ENCODE measurements at places on chromosomes 5 and 9.

GRCh38 chr9:37395663-37396062 is 26.8 kb upstream of the GRHPR start:
- no peak for DNase-seq

- DNase-seq, result no peak
These were observed 406.9 kb downstream of the KDM4C start for GRCh38 chr9:7164440-7165330.

- no peak for DNase-seq
These were observed 140.1 kb upstream of the MOCS2 start for GRCh38 chr5:53249529-53250200.

DNA sequence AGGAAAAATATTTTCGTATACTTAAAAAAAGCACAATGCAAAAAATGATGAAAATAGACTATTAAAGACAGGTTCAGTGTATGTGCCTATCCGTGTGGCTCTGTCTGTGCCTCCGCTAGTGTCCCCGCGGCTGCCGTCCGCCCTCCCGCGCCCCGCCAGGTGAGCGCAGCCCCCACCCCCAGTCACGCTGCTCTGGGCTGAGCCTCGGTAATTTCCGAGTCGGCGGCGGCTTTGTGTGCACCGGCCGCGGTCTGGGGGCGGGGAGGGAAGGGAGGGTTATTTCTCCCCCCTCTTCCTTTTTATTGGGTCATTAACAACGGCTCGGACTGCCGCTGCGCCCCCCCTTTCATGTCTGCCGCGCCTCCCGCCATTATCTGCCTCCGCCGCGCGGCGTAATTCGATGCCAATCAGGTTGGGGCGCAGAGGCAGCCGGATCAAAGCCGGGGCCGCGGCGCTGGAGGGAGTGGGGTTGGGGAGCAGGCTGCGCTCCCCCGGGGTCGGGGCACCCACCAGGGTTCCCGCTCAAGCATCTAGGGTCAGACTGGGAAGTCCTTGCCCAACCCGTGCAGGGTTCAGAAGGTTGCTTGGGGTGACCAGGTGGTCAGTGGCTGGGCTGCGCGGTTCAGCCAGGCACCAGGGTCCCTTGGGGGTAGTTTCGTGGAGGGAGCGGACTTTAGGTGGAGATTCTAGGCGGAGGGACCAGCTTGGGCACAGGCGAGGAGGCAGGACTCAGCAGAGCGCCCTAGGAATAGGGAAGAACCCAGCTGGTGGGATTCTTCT is 39.5 kb upstream of the PSD2 start:
- DNase-seq, result no peak

- DNase-seq, result no peak
These were observed 4.2 kb upstream of the ZNF366 start for GRCh38 chr5:72511366-72511765.

DNA sequence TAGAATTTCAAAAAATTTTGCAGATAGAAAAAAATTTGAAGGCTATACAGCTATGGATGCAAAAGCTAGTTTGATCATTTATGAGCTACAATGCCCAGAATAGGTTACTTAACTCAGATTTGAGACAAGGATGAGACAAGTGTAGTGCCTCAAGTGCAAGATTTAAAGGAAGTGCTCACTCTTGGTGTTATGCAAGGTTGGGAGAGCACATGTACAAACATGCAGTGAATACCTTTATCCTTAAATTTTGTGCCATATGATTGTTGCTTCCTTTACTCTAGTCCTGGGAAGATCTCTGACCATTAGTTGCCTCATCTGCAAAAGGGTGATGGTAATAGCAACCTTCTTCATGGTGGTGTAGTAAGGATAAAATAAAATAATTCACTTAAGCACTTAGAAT is 31.7 kb upstream of the PPP2R2B start:
- DNase-seq, result no peak

GRCh38 chr5:122612901-122613300 is 162.0 kb upstream of the SNX2 start:
- no peak for DNase-seq

DNA sequence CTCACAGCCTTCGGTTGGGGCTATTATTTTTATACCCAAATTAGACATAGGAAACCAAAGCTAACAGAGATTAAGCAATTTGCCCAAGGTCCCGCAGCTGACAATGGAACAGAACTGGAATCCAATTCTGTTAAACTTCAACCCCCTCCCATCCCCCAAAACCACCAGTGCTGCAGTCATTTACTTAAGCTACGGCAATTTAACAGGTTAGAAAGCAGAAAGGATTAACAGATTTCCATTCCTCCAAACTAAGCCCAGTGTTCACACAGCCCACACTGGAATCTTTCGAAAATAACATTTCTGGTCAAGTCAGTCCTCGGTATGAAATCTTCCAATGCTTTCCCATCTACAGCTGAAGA is 1023.1 kb upstream of the DMAC1 start:
- DNase-seq, result no peak

DNA sequence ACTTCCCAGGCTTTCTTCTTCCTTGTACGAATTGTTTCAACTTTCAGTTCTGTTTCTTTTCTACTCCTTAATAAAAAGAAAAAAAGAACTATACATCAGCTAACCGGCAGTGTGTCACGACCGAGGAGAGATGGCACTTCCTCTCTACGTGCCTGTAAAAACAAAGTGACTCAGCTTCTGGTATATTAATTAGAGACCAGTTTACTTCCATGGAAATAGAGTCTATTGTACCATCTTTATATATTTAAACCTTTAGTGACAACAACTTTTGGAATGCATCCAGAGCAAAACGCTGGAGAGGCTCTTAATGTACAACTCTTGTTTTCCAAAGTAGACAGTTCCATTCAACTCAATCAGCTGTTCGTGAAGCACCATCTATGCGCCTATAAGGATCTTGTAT is 94.5 kb upstream of the LIFR start:
- no peak for DNase-seq

DNA sequence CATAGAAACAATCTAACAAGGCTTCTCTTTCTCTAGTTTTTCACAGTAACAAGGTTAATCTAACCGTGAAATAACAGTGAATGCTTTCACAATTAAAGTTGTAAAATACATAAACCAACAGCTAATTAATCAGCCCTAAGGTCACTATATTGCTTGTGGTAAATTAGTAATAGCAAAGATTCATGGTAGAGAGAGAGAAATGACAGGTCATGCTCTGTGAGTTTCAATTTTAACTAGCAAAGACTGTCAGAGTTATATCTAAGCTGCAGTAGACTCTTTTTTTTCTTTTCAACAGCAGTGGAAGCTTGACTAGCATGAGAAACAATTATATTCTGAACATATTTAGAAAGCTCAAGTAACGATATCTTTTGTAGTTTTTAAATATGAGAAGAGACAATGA is 1068.0 kb downstream of the MAT2B start:
- no peak for DNase-seq

GRCh38 chr9:123237220-123237619 is 31.2 kb downstream of the STRBP start:
- no peak for DNase-seq

DNA sequence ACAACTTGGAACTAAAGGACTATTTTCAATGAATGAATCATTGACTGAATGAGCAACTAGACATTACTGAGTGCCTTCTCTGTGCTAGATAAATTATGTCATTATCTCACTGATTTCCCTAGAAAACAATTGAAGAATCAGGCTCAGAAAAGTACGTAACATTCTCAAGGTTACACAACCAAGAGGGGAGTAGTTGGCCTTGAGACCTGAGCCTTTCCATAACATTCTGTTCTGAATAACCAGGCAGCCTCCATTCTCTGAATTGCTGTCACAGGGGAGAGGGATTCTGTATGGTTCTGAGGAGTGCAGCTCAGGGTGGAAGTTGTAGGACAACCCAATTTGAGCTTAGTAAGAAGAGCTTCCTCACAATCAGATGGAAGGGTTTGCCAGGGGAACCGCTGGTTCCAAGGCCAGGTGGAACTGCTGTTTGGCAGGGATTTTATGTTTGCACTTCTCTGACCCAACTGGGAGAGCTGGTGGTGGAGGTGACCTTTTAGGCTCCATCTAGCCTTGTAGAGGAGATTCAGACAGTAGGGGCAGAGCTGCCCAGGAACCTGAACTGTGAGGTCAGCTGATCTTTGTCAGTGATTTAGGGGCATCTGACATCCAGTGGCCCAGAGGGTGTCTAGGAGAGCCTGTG is 16.3 kb downstream of the POLR1E start:
- DNase-seq, result no peak

DNA sequence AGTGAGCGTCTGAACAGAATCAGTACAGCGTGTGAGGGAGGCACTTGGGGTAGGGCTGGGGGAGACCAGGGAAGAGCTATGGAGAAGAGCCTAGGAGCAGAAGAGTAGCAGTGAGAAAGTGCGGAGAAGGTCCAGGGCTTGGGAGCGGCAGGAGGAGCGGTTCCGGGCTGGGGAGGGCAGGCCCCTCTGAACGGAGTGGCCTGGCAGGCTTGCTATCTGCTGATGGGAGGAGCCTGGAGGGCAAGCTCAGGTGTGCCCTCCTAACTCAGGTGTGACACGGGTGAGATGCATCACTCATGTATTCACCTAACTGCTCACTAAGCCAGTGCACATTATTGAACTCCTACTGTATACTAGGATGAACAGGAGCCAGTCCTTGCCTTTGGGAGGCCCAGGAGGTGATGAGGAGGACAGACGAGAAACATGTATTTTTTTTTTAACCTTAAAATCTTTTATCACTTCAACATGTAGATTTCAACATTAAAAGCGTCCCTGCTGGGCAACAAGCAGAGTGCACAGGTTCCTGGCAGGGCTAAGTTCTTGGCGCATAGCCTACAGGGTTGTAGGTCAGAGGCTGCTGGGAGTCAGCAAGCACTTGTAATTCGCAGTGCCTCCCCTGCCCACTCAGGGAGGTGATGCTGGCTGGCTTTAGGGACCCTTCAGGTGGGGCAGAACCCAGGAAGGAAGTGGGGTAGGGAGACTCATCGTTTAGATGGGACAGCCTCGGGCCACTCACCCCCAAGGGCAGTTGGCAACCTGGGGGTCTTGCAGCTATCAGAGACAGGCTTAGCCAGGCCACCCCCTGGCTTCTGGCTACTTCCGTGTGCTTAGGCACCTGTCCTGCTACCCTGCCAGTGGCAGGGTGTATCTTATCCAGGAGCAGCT is 55.5 kb downstream of the TMOD1 start:
- DNase-seq, result no peak

- DNase-seq, result no peak
These were observed 22.8 kb upstream of the TCF7 start for GRCh38 chr5:134091626-134092121.

DNA sequence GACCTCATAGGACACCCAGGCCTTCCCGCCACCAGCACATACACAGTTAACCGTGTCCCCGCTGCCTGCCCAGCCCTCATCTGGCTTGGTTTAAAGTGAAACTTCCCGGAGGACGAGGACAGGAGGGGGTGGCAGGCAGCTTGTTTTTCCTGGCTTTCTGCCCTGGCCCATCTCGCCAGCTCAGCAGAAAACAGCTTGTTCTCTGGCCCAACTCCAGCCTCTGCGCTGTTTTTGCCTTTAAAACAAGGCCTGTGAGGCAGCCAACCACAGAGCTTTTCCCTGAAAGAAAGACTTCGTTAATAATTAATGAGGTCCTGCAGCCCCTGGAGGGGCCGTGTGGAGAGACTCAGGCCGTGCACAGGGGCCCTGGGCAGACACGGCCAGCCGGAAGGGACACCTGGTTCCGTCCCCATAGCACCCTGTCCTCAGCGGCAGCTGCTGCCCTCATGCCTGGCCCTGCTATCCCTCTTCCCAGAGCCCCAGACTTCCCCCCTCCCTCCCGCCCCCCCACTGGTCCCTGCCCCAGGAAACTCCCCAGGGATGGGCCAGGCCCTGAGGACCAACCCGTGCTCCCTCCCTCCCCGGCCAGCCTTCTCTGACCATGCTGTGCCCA is 108.7 kb downstream of the RXRA start:
- no peak for DNase-seq

DNA sequence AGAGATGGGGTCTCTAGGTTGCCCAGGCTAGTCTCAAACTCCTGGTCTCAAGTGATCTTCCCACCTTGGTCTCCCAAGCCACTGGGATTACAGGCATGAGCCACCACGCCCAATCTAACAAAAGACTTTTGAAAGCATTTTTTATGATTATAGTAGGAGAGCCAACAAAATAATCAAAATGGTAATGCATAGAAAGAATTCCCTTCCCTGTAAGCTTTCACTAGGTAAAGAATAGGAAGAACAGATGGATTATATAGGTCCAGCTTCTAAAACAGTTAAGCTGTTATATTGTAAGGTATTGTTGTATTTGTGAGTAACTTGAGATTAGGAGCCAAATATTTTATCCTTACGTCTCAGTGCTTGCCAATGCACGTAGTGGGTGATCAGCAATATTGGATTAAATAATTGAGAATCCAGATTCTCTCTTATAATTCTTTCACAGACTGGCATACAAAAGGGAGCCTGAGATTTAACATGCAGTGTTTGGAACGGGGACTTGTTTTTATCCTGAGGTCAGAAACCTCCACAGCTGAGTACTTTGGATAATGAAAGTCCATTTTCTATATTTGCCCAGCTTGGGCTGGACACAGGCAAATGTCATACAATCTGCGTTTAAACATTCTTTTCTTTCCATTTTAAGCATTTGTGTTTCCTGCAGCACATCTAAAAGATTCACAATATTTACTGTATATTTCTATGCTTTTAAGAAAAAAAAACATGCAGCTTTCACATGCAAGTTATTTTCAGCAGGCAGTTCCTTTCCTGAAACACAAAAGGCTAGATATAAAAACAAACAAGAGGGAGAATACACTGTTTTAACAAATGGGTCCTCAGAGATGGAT is 238.4 kb downstream of the ARRDC3 start:
- no peak for DNase-seq

DNA sequence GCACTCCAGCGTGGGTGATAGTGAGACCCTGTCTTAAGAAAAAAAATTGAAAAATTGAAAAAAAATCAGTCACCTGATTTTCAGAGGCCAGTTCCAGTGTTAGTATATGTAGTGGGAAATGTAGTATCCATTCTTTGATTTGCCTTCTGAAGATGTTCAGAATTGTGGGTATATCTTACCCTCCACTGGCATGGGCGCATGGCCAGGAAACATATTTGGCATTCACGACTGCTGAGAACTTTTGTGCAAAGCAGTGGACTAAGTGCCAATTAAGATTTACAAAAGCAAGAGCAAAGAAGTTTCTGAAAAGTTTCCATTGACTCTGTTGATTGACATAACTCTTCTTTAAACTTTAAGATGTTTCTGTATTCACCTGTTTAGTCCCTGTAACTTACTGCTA is 2.4 kb downstream of the CAVIN4 start:
- DNase-seq, result no peak

GRCh38 chr9:92657296-92658094 is 12.4 kb downstream of the IPPK start:
- no peak for DNase-seq

DNA sequence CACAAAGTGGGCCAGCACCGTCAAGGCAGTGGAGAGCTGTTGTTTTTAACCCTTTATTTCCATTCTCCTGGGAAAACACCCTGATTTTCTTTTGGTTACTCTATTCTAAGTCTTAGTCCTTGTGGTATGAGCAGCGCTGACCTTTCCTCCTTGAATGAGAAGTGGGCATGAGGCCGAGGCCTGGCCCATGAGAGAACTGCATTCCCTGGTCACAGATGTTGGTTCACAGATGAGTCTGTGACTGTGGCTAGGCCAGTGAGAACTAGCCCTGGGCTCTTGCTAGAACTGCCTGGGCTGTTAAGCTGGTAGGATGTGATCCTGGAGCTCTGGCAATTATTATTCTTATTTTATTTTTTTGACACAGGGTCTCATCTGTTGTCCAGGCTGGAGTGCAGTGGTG is 71.7 kb upstream of the KLF9 start:
- no peak for DNase-seq

Data from stimulated activated CD8-positive, alpha-beta memory T cell treated with anti-CD3 and anti-CD28 coated beads, Interleukin-4, amount 100 ng/mL, for 1 hour (primary cell).